ENCODE measurements at places on chromosomes 5 and 9. TPM values are rescaled to one million over a fixed set of nuclear protein-coding genes. Genes with fewer than 3 reads are reported as not detected.
A peak's percentile ranks its signal among the peaks of the same experiment; 100 is the strongest.

DNA sequence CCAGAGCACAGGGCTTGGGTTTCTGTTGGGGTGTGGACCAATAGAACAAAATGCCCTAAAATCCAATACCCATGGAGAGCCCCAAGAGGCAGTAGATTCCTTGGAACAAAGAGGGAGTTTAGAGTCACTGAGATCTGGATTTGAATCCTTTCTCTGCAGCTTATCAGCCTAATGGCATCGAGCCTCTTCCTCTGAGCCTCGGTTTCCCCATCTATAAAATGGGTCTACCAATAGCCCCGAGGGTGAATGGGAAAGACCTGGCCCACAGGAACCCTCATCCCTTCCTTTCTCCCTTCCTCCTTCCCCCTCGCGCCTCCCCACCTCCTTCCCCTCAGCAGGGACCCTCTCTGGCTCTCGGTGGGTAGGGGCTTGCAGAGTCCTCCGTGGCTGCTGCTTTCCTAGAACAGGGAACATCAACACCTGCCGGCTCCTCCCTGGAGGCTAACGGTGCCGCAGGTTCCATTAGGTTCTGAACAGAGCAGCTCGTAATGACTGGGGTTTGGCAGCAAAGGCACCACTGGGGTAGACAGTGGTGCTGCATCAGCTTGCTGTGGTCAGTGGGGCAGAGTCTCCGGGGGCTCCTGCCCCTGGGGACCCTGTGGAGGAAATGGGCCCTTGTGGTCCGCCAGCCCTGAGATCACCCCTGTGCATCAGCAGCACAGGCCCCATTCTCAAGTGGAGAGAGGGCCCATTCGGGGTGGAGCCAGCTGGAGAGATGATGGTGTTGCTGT, 40.3 kb downstream of the NEK6 start:
- peaks cover 14% of the 10 kb centered on the region for H3K4me1 ChIP-seq
- H3K36me3 ChIP-seq: no peaks in the 10 kb centered on the region
- H3K27me3 ChIP-seq: no peaks in the 10 kb centered on the region

- H3K27me3 ChIP-seq: peaks cover 52% of the 10 kb centered on the region
- H3K36me3 ChIP-seq: no peaks in the 10 kb centered on the region
- peaks cover 32% of the 10 kb centered on the region for H3K4me1 ChIP-seq
- DNase-seq: no peak
- no peak overlapping the region for H3K27ac ChIP-seq
Observed at GRCh38 chr9:29209748-29210291, 1636.5 kb upstream of the C9orf72 start.

GRCh38 chr5:33401482-33402390, 39.0 kb upstream of the TARS1 start:
- DNase-seq: no peak
- no peaks in the 10 kb centered on the region for H3K27me3 ChIP-seq
- no peaks in the 10 kb centered on the region for H3K4me1 ChIP-seq

- peak overlapping the region; percentile 67 for H3K4me3 ChIP-seq
- no peaks in the 10 kb centered on the region for H3K36me3 ChIP-seq
Observed at GRCh38 chr5:175195698-175196656, 248.0 kb downstream of the DRD1 start.

DNA sequence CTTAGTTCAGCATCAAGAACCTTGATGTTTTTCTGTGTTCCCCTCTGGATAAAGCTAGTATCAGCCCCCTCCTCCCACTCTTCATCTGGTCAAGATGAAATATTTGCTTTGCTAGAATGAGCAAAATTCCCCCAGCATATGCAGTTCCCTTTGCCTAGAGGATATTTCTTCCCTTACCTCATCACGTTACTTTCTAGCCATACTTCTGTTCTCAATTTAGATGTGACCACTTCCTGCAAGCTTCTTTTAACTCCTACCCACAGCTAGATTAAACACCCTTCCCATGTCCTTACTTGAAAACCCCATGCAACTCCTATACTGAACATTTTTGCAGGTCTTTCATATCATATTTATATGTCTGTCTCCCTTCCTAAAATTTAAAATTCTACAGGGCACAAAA, 178.9 kb upstream of the TUSC1 start:
- no peak for DNase-seq
- H3K4me1 ChIP-seq: no peaks in the 10 kb centered on the region
- no peak overlapping the region for H3K4me3 ChIP-seq
- peak overlapping the region; percentile 9 for H3K27ac ChIP-seq
- H3K27me3 ChIP-seq: no peaks in the 10 kb centered on the region

DNA sequence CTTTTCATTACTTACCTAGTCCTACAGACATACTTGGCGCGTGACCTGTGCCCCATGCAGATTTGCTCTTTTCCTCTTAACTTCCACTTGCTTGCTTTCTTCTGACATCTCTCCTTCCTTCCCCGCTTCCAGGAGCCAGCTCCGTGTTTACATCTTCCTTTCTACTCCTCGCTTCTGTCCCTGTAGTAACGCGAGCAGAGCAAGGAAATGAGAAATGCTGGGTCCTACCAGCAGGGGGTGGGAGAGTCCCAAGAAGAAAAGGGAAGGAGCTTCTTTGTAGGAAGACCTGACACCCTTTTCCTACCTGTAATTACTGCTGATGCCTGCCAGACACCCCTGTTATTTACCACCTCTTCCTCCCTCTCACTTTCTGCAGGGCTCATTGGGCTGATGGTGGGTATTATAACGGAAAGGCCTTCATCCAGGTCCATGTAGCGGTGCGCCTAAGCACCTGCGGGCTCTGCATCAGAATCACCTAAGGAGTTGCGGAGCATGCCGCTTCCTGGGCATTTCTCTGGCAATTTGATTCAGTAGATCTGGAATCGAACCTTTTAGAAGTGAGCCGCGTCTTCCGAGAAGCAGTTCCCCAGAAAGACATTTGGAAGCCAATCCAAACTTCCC, 1260.8 kb upstream of the WWC1 start:
- H3K36me3 ChIP-seq: no peaks in the 10 kb centered on the region
- no peak overlapping the region for H3K27ac ChIP-seq
- DNase-seq: peak; percentile 14
- no peaks in the 10 kb centered on the region for H3K27me3 ChIP-seq

CBY3 gene
- total RNA-seq: not detected

GRCh38 chr5:124919076-124919475, 172.6 kb upstream of the ZNF608 start:
- H3K4me1 ChIP-seq: peaks cover 12% of the 10 kb centered on the region
- no peak for DNase-seq
- peaks cover 14% of the 10 kb centered on the region for H3K36me3 ChIP-seq
- peak overlapping the region; percentile 56 for H3K4me3 ChIP-seq
- H3K27me3 ChIP-seq: no peaks in the 10 kb centered on the region
- H3K27ac ChIP-seq: peak overlapping the region; percentile 78

TAF11L12 gene
- total RNA-seq: not detected
